ENCODE measurements at places on chromosomes 11 and 22.

DNA sequence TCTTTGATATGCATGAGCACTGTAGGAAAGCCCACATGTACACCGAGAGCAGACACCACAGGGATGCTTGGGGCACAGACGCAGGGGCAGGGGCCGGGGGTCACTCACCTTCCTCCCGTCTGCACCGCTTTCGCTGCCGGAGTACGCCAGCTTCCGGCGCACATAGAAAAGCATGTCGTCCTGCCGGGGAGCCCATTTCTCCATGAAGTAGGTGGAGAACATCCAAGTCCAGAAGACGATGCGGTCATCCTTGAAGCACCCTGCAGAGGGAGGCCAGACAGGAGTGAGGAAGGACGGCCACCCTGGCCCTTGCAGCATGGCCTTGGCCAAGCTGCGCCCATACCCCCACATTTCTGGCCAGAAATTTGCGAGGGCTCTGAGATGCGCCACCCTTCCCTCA, 28.8 kb downstream of the KIAA0930 start:
- no peak for DNase-seq

GRCh38 chr11:102139081-102139498, 28.8 kb downstream of the YAP1 start:
- DNase-seq, result no peak

- no peak for DNase-seq
These were observed 10.9 kb downstream of the CHADL start for GRCh38 chr22:41229730-41230400.

- DNase-seq, result no peak
These were observed 12.9 kb downstream of the OLFML1 start for GRCh38 chr11:7498193-7498592.

DNA sequence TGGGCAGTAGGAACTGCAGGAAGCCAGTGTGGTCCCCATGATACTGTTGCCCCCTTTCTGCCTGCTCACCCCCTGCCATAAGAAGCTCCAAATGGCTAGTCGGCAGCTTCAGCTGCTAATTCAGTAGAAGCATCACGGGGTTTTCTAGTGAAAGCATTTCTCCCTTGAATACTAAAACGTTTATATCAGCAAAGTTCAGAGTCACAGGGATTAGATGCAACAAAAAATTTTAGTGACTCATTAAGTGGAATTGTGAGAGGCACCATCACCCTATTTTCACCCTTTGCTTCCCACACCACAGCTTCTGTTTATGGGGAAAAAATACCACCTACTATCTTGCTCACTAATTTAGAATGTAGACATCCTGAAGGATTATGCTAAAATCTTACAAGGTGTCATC, 25.2 kb downstream of the RAB39A start:
- no peak for DNase-seq

DNA sequence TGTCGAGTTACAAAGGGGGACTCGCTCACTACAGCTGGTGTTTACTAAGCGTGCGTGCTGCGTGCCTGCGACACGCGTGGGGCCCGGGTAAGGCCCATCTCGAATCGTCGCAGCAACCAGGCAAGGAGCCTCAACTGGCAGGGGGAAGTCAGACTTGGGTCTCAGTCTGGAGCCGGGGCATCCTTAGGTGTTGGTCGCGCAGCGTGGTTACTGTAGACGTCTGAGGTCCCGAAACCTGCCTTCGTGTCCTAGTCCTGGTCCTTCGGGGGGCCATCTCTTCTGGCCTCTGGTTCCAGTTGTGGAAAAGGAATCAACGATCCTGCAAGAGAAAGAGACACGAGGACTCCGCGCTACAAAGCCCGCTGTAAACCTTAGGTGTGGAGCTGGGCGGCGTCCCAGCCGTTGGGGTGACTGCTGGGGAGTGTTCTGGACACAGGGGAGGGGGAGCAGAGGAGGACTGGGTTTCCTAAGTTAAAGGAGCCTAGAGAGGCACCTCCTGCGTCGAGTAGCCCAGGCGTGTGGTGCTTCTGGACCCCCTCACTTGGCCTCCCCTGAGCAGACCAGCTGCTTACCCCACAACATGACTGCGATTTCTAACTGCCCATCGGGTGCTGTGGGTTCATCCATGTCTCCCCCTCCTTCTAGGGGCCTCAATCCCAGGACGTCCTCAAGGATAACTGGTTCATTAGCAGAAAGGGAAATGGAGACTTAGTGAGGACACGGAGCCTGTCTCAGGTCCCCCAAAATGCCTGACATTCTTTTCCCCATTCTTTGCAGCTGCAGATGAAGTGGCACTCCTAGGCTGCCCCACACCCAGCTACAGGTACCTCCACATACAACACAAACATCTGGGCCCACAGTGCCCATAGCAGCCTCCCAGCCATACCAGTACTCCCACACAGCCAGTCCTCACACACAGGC, 4.9 kb upstream of the WNT11 start:
- no peak for DNase-seq

GRCh38 chr22:31343235-31344191, 2.6 kb downstream of the PATZ1 start:
- no peak for DNase-seq

GRCh38 chr22:36925388-36926290, 12.2 kb downstream of the CSF2RB start:
- DNase-seq, result no peak

GRCh38 chr11:119722281-119722794, 6.7 kb downstream of the NECTIN1 start:
- DNase-seq, result no peak

DNA sequence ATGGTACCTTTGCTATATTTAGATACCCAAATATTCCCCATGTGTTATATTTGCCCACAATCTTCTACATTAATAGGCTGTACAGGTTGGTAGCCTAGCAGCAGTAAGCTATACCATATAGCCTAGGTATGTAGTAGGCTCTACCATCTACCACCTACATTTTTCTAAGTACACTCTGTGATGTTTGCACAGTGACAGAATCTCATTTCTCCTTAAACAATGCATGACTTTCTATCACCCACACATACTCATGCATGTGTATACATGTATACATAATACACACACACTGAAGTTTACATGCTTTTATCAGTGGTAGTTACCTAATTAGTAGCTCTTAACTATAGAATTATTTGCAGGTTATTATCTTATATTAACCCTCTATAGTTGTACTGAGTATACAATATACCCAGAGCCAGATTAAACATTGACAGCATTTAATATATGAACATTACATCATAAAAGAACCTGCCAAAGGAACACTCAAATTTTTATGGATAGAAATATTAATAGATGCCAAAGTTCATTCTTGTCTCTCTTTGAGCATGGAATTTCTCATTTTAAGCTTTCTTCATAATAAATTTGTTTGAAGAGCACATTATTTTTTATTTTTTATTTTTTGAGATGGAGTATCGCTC, 51.4 kb downstream of the ELP4 start:
- DNase-seq, result no peak

GRCh38 chr11:66277471-66278362, at the start of gene CNIH2:
Gene CNIH2, plus strand, starts transcription at chr11:66278175. Its CDS starts 282 bp downstream, at chr11:66278457.
- no peak for DNase-seq

GRCh38 chr11:6388748-6389147, 1.5 kb upstream of the SMPD1 start:
- DNase-seq, result no peak

- no peak for DNase-seq
These were observed 772.1 kb downstream of the NTM start for GRCh38 chr11:132142554-132142953.

GRCh38 chr11:83764643-83765042, 478.5 kb upstream of the CCDC90B start:
- no peak for DNase-seq

DNA sequence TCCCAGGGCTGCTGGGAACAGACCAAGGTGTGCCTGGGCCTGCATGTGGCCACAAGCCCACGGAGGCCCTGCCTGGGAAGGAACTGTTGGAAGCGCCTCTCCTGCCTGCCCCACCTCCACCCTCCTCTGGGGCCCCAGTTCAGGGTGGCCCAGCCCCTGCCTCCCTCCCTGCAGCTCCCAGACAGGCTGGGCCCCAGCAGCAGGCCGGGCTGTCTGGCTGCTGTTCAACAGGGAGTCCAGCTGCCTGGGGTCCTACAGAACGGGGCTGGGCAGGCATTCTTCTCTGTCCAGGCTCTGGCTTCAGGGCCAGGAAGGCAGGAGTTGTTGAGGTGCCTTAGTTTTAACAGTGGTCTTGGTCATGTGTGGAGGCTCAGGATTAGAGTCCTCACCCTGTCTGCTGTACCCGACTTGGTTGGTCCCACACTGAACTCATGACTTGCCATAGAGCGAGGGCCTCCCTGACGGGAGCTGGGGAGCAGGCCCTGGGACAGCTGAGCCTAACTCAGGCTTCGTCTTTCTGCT, 11.8 kb downstream of the PRDM11 start:
- DNase-seq, result no peak

GRCh38 chr11:1238767-1239595, 16.1 kb downstream of the MUC5B start:
- no peak for DNase-seq

DNA sequence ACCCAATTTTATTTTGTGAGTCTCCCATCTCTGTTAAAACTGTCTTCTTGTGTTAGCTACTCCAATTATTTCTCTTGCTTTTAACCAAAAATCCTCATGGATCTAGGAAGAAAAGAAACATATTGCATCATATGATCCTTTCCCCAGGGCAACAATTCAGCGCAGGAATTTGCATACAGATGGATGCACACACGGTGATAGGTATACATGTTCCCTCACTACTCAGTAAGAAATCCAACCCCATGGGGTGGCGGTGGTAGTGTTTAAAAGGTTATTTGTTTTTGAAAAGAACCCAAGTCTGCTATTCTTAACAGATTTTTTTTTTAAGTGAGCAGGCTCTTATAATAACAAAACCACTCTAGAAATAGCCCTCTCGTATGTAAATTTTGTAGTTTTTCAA, 4.2 kb upstream of the SYN3 start:
- DNase-seq, result no peak

DNA sequence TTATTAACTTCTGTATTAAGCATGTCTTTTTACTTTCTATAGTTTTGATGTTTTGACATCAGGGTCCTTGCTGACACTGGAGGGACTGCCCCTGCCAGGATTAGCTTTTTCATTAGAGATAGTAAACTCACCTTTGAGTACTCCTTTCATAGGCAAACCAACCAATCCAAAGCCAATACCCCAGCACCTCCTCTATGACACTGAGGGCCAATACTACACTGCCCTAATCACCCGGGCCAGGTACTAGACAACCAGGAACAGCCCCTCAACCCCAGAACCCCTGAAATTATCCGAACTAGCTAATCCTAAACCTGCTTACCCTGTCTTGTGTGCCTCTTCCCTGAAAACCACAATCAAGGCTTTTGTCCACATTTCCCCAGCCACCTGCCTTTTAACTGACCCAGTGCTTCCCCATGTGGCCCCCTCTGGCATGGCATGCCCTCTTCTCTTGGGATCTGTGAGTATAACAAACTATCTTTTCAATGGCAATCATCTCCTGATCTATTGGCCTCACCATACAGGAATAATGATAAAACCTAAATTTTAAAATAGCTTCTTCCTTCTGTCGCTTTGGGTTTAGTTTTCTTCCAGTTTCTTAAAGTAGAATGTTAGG, 31.2 kb downstream of the RAB6A start:
- DNase-seq, result no peak

DNA sequence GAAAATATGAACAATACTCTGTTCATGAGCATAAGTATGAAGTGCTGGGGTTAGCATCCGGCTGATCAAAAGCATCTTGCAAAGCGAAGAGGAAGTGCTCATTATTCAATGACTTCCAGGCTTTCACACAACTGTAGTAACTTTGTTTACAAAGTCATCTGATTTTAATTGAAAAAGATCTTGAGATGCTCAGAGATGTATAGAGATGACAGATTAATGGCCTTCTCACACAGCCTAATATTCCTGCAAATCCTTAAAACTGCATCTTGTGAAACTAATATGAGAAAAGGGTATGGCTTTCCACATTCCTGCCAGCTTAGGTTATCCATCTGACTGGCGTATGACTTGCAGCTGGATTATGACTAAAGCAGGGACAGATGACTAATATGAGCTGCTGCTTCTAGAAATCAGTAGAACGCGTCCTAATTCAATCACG, 125.4 kb downstream of the CASP12 start:
- no peak for DNase-seq

DNA sequence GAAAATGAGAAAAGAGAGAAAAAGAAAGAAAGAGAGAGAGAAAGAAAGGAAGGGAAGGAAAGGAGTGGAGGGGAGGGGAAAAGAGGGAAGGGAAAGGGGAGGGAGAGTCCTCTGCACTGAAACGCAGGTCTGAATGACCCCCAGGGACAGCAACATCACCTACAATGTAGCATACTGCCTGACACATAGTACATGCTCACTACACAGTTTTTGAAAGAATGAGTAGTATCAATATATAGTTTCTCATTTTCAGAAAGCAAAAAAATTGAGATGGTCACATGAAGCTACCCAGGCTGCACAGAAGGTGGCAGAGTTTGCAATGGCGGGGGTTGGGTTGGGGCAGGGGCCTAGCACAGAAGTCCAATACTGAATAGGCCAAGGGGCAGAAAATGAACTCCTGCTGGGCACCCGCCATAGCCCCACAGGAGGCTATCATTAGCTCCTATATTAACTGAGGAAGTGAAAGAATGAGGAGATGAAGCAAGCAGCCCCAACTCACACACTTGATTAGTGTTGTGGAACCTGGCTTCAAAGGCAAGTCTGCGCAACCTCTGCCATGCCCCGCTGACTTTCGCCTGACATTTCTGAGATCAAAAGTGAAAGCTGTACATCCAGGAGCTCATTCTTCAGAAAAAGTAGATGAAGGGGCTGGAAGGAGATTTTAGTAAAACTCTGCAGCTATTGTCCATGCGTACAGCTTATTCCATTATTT, 241.2 kb upstream of the SYN3 start:
- DNase-seq, result no peak

DNA sequence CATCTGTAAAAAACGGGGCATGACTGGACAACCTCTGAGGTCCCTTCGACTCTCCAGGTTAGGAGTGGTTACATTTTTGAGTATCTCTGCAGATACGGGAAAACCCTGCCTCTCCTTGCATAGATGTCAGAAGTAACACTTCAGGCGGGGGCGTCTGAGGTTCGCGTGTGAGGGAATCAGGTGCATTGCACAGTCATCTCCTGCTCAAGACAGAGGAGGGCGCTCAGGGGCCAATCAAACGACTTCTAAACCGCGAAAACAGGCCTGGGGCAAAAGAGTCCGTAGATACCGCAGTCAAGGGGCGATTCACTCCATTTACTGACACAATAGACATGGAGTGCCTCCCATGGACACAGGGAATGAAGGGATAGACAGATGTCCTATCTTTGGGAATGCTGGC, 31.7 kb downstream of the KIRREL3 start:
- DNase-seq, result no peak

- no peak for DNase-seq
These were observed 16.8 kb downstream of the PIWIL4 start for GRCh38 chr11:94583866-94584500.

- no peak for DNase-seq
These were observed 6.7 kb downstream of the CHRM1 start for GRCh38 chr11:62914416-62914815.

DNA sequence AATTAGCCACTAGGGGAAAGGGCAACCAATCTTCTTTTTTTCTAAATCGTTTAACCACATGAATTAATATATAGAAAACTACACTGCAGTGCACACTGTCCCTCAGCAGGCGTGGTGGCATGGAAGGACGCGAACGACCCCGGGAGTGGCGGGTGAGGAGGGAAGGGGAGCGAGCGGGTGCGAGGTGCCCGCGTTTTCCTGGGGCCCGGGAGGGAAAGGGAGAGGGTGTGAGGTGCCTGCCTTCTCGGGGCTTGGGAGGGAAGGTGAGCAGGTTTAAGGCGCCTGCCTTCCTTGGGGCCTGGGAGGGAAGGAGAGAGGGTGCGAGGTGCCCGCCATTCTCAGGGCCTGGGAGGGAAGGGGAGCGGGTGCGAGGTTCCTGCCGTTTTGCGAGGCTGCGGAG, 765 bp downstream of the GAB4 start:
- no peak for DNase-seq

GRCh38 chr22:22687638-22688500, 43.5 kb downstream of the GGTLC2 start:
- DNase-seq, result no peak
